ENCODE measurements at places on chromosomes 5 and 9. TPM values are rescaled to one million over a fixed set of nuclear protein-coding genes. Genes with fewer than 3 reads are reported as not detected.

DNA sequence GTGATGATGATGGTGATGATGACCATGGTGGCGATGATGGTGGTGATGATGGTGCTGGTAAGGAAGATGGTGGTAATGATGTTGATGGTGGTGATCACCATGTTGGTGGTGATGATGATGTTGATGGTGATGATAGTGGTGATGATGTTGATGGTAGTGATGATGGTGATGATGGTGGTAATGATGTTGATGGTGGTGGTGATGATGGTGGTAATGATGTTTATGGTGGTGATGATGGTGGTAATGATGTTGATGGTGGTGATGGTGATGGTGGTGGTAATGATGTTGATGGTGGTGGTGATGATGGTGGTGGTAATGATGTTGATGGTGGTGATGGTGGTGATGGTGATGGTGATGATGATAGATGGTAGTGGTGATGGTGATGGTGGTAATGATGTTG, 20.7 kb upstream of the RXRA start:
- no peak for DNase-seq

ADAMTSL1 gene
- total RNA-seq: under 0.01 TPM

DNA sequence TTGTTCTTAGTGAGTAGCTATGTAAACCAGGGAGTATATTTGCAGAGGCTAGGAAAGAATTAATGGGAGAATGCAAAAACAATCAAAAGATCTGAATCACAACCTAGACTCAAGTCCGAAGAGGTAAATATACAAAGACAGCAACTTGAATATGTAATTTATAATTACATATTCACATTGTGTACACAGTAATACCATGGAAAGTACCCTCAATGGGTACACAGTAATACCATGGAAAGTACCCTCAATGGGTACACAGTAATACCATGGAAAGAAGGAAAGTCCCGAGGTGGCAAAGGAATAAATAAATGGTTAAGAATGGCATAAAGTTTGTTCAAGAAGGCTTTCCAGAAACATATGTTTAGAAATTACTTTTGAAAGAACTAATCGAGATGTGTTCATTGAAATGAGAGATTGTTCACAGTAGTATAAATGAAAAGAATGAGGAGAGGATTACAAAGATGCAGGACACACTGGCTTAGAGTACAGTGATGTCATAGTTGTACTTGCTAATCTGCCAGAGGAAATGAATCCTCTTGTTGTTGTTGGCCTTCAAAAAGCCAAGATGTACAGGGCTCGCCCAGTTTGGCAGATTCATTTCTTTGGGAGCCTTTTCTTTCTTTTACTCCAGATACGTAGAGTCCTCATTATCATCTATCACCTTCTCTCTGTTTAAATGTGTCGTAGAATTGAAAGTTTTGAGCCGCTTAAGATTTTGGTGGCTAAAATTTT, 116.0 kb downstream of the UNC13B start:
- no peak for DNase-seq

DNA sequence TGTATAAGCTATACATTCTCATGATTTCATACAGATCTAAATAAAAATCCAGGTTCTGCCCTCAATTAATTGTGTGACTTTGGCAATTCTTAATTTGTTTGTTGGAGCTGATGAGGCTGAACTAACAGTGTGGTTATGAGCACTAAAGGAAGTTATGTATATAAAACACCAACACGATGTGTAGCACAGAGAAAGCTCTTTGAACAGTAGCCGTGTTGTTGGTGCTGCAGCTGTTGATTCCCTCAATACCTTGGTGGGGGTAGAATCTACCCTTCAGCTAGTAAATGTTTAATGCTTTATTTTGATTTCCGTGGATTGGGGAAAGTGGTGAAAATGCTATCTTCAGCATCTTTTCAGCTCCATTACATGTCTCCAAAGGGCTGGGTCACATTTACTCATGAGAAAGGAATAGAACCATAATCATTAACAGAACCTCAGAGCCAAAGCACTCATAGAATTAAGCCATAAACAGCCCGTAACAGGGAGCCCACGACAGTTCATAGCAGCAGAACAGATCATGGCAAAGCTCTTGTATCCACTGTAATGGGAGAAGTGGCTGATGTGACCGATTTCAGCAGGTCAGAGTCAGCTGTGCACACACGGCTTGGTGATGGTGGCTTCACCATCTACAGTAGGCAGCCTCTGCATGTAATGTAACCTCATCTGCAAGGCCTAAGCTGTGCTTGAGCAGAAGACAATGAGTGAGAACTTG, 332.7 kb downstream of the DIRAS2 start:
- no peak for DNase-seq

DNA sequence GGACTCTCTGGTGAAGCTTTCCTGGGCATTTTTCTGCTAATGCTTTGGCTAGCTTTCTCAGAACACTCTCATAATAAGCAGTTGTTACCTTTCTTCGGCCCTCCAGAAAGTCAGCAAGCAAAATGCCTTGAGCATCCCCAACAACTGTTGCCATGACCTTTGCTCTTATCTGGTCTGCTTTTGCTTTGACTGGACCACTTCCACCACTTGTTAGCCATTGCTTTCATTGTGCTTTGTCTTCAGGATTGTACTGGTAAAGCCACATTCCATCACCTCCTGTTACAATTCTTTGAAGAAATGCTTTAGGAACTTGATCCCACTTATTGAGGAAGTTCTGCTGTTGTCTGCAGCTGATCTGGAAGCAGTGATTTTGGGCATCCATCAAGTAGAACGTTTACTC, 35.7 kb downstream of the RAD50 start:
- DNase-seq: no peak

DNA sequence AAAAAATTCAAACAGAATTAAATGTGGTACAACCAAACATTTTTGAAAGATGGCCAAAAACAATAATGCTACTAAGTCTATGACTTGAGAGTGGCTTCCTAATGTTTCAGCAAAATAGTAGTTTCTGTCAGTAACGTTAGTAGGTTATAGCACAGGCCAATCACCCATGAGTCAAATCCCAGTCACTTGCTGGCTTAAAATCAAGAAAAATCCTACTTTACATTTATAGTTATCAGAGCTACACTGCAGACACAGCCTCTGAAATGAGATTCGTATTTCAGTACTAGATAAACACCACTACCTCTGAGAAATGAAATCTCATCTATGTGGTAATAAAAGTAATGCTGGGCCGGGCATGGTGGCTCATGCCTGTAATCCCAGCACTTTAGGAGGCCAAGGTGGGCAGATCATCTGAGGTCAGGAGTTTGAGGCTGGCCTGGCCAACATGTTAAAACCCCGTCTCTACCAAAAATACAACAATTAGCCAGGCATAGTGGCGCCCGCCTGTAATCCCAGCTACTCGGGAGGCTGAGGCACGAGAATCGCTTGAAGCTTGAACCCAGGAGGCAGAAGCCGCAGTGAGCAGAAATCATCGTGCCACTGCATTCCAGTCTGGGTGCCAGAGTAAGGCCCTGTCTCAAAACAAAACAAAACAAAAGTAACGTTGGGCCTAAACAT, 6.1 kb downstream of the ZDHHC21 start:
- DNase-seq: no peak

DNA sequence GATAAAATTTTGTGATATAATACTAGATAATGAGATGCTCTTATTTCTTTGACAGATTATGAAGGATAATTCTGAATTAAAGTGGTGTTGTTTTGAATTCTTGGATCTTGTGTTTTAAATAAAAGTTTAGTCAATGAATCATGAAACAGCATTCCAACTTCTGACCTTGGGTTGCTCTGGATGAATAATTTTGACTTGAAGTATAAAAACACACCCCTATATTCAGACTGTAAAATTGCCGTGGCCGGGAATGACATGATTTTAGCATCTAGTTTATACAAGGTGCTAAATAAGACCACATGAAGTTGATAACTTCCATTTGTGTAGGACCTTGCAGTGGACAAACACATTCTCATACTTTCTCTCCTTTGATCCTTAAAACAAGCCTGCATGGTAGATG, 67.2 kb upstream of the DAP start:
- DNase-seq: no peak

GRCh38 chr5:128534726-128535125, 3.3 kb downstream of the FBN2 start:
- DNase-seq: no peak

ACTBL2 gene
- total RNA-seq: not detected

DNA sequence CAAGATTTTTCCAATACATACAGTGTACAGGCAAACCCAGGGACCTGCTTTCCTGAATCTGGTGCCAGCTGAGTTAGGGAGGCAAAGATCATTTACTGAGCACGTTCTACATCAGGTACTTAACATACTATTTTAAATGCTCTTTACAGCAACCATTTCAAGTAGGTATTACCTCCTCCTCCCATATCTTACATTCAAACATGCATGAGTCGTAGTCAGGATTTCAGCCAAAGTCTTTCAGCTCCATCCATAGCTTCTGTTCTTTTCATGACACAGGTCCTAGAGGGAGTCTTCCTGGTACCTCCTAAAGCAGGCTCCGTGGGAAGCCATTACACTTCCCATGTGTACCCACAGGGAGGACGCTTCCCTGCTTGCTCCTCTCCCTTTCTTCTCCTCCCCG, 11.7 kb downstream of the KCNV2 start:
- no peak for DNase-seq

IL9 gene
- not detected for total RNA-seq

GRCh38 chr5:158933494-158934318, 166.0 kb downstream of the EBF1 start:
- DNase-seq: no peak

DNA sequence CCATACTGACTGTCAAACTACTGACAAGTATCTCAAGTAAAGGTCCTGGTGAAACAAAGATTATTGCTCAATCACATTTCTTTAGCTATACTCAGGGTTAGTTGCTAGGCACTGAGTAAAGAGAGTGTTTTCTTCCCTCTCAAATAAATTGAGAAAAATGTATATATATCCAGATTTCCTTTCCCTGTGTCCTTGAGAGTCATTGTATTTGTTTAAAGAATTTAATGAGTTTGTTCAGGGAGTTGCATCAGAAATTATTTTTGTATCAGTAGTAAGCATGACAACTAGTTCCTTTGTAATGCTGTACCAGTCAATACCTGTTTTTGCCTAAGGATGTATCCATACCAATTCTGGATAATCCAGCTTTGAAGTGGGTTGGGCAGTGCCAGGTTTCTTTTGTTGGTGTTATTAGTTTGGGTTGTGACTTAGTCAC, 3.2 kb upstream of the ANKHD1 start:
- DNase-seq: no peak

DNA sequence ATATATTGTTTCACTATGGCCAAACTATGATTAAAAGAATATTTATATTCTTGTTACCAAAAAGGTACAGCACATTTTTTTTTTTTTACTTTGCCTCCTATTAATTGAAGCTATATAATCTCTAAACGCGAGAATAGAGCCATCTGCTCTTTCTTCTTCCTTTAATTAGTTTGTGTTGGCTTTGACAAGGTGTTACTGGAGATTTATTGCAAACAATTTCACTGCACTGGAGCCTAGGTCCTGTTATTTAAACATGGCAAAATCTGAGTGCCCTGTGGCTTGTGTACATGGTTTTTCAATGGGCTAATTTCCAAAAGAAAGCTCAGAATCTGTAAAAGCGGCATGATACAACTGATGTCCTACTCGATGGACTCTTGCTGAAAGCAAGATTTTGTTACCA, 40.8 kb upstream of the GABRG2 start:
- DNase-seq: no peak

KLF9 gene
- 44.4 TPM for total RNA-seq

- no peak for DNase-seq
These were observed 17.0 kb downstream of the MRPL36 start for GRCh38 chr5:1782385-1783215.

DNA sequence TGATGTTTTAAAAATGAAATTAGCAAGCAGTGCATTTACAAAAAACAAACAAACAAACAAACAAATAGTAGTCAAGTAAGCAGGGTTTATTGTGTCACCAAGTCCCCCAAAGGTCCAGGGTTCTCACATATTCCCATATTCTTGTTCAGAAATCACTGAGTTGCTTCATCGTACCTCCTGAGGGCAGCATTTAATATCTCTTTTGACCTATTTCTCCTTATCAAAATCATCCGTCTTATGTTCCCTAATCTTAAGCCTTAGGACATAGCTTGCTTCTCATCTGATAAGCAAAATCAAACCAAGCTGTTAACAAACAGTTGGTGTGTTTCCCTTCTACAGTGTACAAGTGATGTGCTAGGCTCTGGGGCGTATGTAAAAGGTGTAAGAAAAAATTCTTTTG, 109.5 kb upstream of the MAN2A1 start:
- peak; percentile 6 for DNase-seq

DNA sequence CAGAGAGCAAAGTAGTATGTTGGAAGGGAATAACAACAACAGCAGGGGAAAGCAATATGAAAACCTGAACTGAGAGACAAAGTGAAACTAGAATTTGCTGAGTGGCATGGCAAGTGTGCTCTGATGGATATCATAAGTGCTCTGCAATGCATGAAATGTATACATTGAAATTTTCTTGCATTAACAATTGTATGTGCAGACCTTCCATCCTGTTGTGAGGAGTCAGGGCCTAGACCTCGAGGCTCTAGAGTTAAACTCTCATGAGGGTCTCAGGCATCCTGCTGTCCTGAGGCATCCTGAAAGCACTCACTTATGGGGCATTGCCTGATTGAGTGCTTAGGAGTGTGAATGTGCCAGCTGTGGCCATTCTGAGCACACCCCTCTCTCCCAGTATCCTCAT, 1.1 kb downstream of the ECM2 start:
- DNase-seq: no peak

NPR3 gene
- total RNA-seq: 360 TPM

DNA sequence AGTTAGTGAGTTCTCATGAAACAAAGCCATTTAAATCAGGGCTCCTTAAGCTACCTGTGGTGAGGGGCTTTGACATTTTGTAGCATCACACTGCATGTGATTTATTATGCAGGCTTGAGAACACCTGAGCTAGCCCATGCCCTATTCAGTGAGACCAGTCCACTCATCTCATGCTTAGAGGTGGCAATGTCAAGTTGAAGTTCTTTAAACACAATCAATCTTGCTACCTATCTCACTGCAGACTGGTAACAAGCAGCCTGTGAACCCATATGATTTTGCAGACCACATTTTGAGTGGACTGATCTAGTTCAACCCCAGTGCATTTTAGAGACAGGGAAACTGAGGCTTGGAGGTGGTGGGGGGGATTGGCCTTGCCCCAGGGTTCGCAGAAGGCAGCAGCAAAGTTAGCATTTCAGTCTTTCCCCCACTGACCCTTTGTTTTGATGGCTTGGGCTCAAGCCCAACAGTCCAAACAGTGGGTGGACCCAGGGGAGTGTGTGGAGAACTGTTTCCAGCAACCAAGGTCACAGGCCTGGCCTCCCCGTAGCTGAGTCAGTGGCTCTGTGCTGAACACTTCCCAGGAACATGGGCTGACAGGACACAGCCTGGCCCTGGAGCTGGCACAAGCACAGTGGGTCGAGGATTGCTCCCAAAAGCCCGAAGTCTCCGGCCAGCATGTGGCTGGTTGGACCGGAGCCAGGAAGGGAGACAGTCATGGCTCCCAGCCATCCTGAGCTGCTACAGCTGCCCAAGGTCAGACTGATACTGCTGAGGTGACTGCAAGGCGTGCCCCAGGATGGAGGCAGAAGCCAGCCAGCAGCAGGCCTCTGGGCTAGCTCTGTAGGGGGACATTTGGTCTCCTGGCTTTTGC, 95.3 kb downstream of the RGS3 start:
- no peak for DNase-seq

GRCh38 chr5:16663840-16664239, 47.0 kb upstream of the RETREG1 start:
- no peak for DNase-seq

- DNase-seq: peak; percentile 45
These were observed 47.0 kb downstream of the CCDC125 start for GRCh38 chr5:69285448-69286116.

All from hematopoietic multipotent progenitor cell (in vitro differentiated cells).